MG63 (cell line): ENCODE measurements at places on chromosomes 4 and X.

GRCh38 chr4:168045354-168045753, 47.0 kb upstream of the ANXA10 start:
- no peak for DNase-seq

GRCh38 chrX:1164322-1165288, 47.8 kb downstream of the CRLF2 start:
- DNase-seq: peak; percentile 42

DNA sequence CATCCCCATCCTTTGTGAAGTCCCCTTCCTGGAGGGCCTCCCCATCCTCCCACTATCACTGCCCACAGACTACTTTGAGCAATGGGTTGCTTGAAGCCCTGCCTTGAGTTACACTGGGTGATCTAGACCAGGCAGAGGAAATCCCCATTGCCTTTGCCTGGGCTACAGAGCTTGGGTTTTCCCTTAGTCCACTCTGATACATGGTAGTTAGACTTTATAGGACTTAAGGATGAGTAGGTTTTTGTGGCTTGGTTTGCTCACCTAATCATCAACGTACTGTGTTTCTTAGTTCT, 56.6 kb downstream of the TMEM131L start:
- no peak for DNase-seq

- DNase-seq: no peak
Measured at GRCh38 chrX:19744231-19744630, 143.2 kb downstream of the SH3KBP1 start.

GRCh38 chr4:182212211-182212761, 30.9 kb upstream of the TENM3 start:
- DNase-seq: no peak

- no peak for DNase-seq
Measured at GRCh38 chr4:139419388-139419914, 34.5 kb upstream of the RAB33B start.

- DNase-seq: no peak
Measured at GRCh38 chr4:17493619-17494018, 18.3 kb downstream of the QDPR start.

GRCh38 chr4:186266729-186267456, 904 bp downstream of the F11 start:
- no peak for DNase-seq

GRCh38 chr4:78129383-78130108, 72.4 kb downstream of the FRAS1 start:
- DNase-seq: no peak

- DNase-seq: no peak
Measured at GRCh38 chr4:125928652-125929051, 613.9 kb downstream of the FAT4 start.

DNA sequence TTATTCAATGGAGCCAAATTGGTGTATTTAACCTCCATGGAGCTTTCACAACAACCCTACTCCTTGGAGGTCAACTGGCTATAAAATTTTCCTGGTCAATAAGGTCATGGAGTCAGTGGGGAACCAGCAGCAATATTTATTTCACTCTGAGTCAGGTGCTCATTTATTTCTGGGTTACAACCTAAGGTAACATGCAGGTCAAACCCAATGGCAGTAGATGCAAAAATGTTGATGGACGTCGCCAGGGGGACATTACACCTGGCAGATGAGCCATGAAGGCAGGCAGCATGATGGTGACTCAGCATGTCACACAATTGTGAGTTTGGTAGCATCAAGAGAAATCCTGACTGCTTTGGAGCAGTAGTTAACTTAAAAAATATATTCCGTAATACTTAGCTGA, 514.1 kb downstream of the IL15 start:
- no peak for DNase-seq

DNA sequence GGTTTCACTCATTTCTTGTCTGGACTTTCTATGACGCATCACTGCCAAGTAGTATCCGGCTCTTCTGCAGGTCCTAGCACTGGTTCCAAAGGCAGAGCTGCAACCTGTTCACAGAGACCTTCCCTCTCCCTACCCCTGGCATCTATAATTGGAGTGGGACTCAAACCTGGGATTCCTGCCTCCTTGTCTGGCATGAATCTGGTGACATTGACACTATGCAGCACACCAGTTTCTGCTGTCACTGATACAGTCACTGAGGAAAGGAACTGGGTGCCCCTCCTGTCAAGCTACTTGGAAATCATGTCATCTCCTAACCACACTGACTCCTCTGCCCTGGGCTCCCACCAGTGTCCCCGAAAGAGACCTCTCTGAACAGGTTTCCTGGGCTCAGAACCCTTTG, 33.1 kb upstream of the EFNB1 start:
- DNase-seq: no peak

GRCh38 chr4:2432991-2433530, 14.3 kb downstream of the CFAP99 start:
- DNase-seq: peak; percentile 58

DNA sequence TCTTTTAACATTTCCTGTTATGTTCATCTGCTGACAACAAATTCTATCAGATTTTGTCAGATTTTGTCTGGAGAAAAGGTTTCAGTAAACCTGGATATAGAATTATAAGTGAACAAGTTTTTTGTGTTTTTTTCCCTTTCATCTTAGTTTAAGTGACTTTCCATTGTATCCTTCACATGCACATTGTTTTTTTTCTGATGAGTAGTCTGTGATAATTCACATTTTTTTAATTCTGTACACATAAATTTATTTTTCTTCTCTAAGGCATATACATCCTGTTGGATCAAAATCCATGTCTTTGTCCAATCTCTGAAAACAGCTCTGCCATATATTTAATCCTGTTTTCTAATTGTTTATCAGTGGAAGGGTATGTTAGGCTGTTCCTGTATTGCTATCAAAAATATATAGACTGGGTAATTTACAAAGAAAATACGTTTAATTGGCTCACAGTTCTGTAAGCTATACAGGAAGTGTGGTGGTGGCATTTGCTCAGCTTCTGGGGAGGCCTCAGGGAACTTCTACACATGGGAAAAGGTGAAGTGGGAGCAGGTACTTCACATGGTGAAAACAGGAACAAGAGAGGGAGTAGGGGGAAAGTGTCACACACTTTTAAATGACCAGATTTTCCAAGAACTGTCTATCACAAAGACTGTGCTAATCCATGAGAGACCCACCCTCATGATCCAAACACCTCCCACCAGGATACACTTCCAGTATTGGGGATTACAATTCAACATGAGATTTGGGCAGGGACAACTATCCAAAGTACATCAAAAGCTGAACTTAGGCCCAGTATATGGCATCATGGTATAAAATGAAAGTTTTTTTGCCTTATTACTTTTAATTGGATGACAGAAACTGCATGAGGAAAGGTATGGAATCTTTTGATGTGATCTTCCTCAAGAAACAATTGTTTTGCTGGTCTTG, 45.6 kb upstream of the GRID2 start:
- no peak for DNase-seq
